Dermis microvascular lymphatic vessel endothelial cell (primary cell): ENCODE measurements at places on chromosomes 6 and 20. TPM values are rescaled to one million over a fixed set of nuclear protein-coding genes. Genes with fewer than 3 reads are reported as not detected.

FLRT3 gene
- 0.90 and 1.4 TPM in 2 replicates for total RNA-seq

PEDS1 gene
- total RNA-seq, result 11.2 and 20.0 TPM in 2 replicates

C20orf141 gene
- total RNA-seq, result not detected in 2 replicates

CFAP61 gene
- total RNA-seq, result not detected in 2 replicates

MCM8 gene
- 4.7 and 5.9 TPM in 2 replicates for total RNA-seq

HLA-DOA gene
- not detected in 2 replicates for total RNA-seq

HAO1 gene
- not detected in 2 replicates for total RNA-seq

NNAT gene
- total RNA-seq, result 0.13 and 0.26 TPM in 2 replicates

C20orf204 gene
- total RNA-seq, result 5.8 and 6.3 TPM in 2 replicates

NT5DC1 gene
- total RNA-seq, result 3.2 and 4.9 TPM in 2 replicates

CCN2 gene
- total RNA-seq, result 178 and 284 TPM in 2 replicates

NRSN1 gene
- total RNA-seq, result not detected in 2 replicates

ZNF391 gene
- total RNA-seq, result 0.13 and 0.38 TPM in 2 replicates

KHDRBS2 gene
- total RNA-seq, result not detected in 2 replicates

ASIP gene
- total RNA-seq, result not detected in 2 replicates

TCF15 gene
- total RNA-seq, result 0.76 and 0.77 TPM in 2 replicates

DOK5 gene
- total RNA-seq, result 0.13 TPM in 1 of 2 replicates, not detected in the other

NOX3 gene
- not detected in 2 replicates for total RNA-seq

ARMH2 gene
- total RNA-seq, result not detected in 2 replicates

GLP1R gene
- total RNA-seq, result not detected in 2 replicates

MOG gene
- total RNA-seq, result not detected in 2 replicates

MLN gene
- not detected in 2 replicates for total RNA-seq

TFAP2C gene
- not detected in 2 replicates for total RNA-seq

METTL24 gene
- total RNA-seq, result not detected in 2 replicates

HFE gene
- 2.4 and 3.0 TPM in 2 replicates for total RNA-seq

SOD2 gene
- 206 and 419 TPM in 2 replicates for total RNA-seq

PLG gene
- not detected in 2 replicates for total RNA-seq

FOXA2 gene
- not detected in 2 replicates for total RNA-seq

CLVS2 gene
- total RNA-seq, result not detected in 2 replicates

PTPRK gene
- 87.4 and 118 TPM in 2 replicates for total RNA-seq

C6orf58 gene
- total RNA-seq, result 0.13 and 0.26 TPM in 2 replicates

B3GAT2 gene
- total RNA-seq, result not detected in 2 replicates

XKR7 gene
- not detected in 2 replicates for total RNA-seq

GFOD1 gene
- 19.2 and 26.7 TPM in 2 replicates for total RNA-seq

RRP36 gene
- 72.3 and 84.3 TPM in 2 replicates for total RNA-seq

FAM209B gene
- total RNA-seq, result 0.13 TPM in 1 of 2 replicates, not detected in the other

HMGCLL1 gene
- not detected in 2 replicates for total RNA-seq

VPS16 gene
- 32.5 and 36.5 TPM in 2 replicates for total RNA-seq

SYCP2L gene
- not detected in 2 replicates for total RNA-seq
